ENCODE measurements at places on chromosomes 3 and 15.

DNA sequence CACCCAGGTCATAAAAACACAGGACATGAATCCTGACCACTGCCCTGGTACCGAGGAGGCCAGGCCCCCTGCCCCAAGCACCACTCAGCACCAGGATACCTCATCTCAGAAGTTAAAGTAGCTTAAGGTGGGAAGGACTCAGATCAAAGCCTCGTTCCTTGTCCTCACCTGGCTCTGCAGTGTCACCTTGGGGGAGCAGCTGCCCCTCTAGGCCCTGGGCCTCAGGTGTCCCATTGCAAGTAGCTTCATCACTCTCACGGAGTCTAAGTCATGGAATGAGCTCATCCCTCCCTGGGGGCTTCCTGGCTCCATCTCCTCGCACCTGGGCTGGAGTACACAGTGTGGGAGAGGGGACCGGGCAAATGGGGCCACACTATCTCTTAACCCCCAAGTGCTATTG is 148.0 kb downstream of the TPRA1 start:
- DNase-seq = no peak

DNA sequence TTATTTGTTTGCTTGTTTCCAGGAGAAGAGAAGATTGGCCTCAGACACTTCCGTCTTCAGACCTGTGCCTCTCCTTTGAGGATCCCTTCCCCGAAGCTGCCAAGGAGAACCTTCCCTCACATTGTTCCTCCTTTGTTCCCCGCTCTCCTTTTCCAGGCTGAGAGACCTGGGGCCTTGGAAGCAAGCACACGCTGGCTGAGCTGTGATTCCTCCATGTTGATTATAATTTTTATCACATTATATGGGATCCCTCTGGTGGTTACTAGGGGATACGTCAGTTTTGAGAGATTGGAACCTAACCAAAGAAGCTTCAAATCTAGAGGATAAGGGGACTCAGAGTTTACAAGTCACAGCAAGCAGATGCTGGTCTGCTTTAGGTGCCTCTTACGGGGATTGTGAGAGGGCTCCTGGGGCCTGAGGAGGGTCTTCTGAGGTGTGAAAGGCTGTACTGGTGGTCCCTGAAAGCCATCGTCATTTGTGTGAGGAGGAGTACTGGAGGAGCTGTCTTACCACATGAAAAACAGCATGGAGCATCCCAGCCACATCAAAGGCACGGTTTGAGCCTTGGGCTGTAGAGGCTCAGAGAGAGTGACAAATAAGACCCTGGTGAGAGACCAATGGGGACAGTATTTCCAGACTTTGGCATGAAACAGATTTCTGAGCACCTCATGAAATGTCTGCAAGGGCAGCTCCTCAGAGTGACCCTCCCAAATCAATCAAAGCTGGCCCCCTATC is 760.1 kb upstream of the CFAP20DC start:
- DNase-seq = peak; percentile 18

DNA sequence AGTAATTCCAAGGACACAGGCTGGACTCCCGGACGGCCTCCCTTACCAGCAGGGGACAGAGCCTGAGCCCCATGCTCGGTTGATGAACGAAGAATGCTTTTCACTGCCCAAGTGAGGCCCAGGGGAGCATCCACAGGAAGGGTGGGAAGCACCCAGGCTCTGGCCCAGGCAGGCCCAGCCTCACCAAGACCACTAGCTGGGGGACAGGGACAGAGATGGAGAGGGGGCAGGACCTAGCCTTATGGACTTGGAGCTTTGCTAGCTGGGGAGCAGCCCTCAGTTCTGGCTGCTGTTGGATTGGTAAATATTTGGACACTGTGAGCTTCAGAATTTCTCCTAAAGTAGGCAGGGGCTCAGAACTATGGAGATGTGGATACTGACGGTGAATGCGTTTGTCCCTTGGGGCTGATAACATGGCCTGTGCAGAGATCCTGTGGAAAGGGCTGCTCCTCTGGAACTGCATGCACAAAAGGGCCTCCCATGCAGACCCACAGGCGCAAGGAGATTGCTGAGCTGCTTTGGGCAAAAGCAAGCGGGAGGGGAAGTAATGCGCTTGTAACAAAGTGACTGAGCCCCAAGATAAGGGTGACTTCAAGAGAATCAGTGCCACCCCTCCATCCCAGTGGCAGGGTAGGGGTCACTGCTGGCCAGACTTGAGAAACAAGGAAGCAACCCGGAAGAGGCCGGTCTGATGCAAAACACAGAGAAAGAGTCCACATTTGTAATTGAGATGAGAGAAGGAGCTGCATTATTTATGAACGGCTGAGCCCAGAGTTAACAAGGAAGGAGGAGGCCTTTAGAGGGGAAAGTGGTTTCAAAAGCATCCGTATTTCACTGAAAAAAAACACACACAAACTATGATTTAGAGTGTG is 70.1 kb upstream of the MEF2A start:
- DNase-seq = no peak

DNA sequence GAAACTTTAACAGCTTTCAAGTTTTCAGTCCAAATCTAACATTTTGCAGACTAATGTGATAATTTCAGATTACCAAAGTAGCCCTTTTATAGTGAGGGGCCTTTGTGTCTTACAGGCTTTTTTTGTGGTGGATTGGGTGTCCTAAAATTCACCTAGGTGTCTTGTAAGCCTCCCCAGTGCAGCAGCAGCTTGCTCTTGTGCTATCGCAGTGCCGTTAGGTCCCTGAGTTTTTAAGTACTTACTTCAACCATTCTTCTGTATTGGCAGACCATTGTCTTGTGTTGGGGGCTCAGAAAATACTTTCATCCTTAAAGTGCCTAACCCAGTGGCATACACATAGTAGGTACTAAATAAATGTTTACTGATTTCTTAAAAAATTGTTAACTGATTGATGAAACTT is 2.1 kb downstream of the PDE8A start:
- no peak for DNase-seq

DNA sequence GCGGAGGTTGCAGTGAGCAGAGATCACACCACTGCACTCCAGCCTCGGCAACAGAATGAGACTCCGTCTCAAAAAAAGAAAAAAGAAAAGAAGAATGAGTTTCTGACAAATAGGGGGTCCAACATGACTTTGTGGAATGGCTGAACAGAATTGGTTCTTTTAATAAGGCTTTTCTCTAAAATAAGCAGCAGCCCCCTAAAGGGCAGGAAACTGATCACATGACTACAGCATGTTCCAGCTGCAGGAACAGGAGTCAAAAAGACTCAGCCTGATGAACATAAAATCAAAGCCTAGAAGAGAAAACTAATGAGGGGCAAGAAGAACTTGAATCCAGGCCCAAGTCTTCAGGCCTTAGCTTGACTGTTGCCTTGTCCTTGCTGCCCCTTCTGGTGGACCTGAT is 89.7 kb upstream of the ARRDC4 start:
- DNase-seq = no peak

DNA sequence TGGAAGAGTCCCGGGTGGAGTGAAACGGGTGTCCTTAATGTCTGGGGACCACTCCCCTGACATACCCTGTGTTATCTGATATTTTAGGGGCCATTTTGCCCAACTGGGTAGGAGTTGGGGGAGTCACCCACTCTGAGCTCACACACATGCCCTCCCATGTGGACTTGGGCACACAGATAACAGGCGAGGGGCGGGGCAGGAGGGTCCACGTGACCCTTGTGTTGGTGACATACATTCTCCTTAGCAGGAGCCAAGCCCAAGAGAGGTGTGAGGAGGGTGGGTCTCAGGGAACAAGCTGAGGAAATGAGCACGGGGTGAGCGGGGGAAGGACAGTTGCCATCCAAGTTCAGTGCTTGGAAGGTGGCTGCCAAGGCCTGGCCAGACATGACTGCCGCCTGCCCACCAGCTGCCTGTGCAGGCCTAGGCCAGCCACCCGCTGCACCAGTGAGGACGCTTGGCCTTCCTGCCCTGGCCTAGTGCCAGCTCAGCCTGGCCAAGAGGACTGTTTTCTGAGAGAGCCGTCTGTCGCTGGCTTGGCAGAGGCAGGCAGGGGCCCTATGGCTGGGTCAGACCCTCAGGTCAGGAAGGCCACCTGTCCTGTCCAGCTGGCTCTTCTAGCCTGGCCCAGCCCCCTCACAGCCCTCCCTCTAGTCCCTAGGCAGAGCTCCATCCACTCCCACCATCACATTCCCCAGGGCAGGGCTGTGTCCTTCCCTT is 31.3 kb upstream of the TMEM115 start:
- no peak for DNase-seq

DNA sequence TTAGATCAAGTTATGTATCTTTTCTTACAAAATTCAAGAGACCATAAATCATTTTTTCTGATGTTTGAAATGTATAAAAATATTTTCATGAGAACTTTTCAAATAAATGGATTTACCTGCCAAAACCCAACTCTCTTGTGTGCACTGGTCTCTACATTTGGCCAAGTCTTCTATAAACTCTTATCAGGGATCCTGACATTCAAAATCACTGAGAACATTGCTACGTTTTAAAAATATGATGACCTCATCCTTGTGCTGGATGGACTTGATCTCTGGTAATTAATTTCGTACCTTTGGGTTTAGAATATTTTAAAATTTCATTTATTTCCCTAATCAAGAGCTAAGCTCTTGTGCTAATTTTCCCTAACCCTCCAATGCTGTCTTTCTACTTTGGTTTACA is 127.4 kb downstream of the ATP8B4 start:
- no peak for DNase-seq

DNA sequence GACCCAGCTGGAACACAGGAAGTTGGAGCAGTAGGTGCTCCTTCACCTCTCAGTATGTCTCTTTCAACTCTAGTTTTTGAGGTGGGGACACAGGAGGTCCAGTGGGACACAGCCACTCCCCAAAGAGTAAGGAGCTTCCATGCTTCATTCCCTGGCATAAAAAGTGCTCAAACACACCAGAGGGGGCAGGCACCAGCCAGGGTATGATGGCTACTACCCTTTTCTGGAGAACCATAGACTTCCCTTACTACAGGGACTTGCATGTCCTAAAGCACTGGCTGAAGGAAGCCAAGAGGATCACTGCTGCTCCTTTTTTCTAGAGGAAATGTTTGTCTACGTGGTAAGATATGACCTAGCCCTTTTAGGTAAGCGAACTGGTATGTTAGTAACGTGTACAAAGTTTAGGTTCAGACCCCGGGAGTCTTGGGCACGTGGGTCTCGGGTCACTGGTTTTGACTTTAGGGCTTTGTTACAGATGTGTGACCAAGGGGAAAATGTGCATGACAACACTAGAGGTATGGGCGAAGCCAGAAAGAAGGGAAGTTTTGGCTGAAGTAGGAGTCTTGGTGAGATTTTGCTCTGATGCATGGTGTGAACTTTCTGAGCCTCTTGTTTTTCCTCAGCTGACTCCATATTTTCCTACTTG is 11.9 kb downstream of the IL17RB start:
- no peak for DNase-seq

DNA sequence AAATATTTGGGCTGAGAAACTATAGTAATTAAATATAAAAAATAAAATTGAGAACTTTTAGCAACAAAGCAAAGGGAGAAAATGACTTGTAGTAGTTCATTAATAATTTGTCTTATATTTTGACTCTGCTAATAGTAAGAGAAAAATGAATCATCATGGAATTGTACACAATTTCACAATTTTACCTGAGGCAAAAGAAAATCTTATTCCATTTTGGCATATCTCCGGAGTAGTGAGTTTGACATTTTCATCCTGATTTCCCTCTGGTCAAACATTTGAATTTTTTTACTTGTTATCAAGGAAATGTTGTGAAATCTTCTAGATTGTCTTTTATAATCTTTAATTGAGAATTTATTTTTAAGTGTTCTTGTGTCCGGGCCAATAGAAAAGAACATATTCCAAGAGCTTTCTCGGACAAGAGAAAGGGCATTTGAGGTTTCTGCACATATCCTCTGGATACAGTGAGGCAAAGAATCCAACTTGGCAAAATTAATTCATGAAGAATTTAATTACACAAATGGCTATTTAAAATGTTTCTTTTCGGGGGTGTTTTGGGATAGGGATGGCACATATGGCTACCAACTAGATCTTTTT is 89.3 kb upstream of the IGSF10 start:
- no peak for DNase-seq

- no peak for DNase-seq
Measured at GRCh38 chr15:32869776-32870175, 152.0 kb downstream of the GREM1 start.

DNA sequence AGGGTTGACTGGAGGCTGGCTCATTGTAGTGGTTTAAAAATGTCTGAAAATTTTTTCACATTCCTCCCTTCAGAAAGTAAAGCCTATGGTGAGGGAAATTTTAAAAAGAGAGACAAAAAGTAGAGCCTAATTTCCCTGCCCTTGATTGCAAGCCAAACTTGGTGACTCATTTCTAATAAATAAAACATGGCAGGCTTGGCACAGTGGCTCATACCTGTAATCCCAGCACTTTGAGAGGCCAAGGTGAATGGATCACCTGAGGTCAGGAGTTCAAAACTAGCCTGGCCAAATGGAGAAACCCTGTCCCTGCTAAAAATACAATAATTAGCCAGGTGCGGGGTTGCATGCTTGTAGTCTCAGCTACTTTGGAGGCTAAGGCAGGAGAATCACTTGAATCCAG is 18.9 kb upstream of the ARRDC4 start:
- no peak for DNase-seq

GRCh38 chr3:46673151-46674030 is 20.1 kb downstream of the ALS2CL start:
- no peak for DNase-seq

GRCh38 chr3:32819551-32820348 is 2.0 kb downstream of the TRIM71 start:
- DNase-seq = no peak

DNA sequence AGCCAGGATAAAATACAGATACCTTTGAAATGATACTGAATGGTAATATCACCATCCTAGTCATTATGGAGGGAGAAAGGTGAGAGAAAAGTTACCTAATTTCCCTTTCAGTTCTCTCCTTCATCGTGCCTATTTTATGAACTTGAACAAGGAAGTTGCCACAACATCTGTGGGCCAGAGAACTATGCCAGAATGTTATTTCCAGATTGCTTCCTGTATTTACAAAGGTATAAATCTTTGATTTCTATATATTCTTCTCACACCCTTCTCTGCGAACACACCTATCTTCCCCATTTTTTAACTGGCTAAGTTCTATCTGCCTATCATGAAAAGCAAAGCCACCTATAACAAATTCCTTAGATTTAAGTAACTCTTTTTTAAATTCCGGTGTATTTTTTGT is 163.6 kb upstream of the GRM7 start:
- DNase-seq = no peak

DNA sequence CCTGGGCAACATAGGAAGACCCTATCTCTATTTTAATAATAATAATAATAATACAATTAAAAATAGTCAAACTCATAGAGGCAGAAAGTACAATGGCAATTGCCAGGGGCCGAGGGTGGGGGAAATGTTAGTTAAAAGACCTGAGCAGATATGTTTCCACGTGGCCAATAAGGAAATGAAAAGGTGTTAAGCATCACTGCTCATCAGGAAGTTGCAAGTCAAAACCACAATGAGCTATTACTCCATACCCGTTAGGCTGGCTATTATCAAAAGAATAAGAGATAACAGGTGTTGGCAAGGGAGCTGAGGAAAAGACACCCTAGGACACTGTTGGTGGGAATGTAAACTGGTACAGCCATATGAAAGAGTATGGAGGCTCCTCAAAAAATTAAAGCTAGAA is 60.4 kb upstream of the PRSS50 start:
- DNase-seq = no peak
